ENCODE measurements at places on chromosomes 7 and 10.

GRCh38 chr7:83791737-83792136 lies 142.8 kb upstream of the SEMA3E start:
- DNase-seq = no peak

- DNase-seq = no peak
Measured at GRCh38 chr7:107398161-107398560, 71.7 kb upstream of the GPR22 start.

- no peak for DNase-seq
Measured at GRCh38 chr7:100163006-100163531, 4.5 kb upstream of the TRAPPC14 start.

GRCh38 chr10:3931224-3931623 lies 146.2 kb upstream of the KLF6 start:
- no peak for DNase-seq

- no peak for DNase-seq
Measured at GRCh38 chr10:8327140-8327423, 272.6 kb downstream of the GATA3 start.

DNA sequence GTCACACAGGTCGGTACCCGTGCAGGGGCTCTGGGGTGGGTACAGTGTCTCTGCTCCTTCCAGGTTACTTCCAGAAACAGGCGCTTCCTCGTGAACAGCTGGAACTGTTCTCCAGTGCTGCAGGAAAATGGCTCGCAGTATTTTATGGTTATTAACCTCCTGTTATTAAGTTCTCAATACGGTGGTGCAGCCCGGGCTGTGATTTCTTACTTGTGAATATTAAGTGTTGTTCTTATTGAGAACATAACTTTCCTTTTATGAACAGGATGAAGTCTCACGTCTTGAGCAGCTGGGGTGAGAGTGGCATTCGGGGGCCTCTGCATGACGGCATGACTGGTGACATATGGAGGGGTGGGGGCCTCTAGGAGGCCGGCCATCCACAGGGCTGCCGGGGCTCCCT lies 430.8 kb downstream of the GLRX3 start:
- no peak for DNase-seq

- no peak for DNase-seq
Measured at GRCh38 chr7:142338633-142339501, 81.0 kb upstream of the PRSS58 start.

DNA sequence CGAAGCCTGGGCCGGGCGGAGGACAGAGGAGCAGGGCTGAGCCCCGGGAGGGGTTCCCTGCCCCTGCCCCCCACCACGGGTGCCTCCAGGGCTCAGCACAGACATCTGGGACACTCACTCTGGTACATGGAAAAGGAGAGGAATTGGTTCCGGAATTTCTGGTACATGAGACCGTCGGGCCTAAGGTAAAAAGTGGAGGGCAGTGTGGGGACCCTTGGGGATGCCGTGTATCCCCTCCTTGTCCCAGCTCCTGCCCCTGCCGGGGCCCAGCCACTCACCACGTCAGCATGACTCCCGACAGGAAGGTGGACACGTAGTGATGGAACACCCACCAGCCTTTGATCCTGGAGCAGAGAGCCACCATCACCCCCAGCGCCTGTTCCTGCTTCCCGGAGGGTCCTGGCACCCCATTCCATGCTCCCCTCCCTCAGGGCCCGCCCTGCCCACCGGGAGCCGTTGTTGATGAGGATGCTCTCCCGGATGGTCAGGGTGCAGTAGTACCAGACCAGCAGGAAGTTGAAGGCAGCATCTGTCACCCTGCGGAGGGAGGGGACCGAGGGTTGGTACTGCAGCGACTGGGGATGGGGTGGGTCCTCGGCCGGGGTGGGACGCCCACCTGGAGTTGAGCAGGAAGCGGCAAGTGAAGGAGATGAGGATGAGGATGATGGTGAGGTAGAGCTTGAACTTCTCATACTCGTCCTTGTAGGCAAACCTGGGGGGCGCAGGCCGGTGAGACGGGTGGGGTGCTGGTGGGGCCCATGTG lies 6.4 kb downstream of the TMEM120A start:
- DNase-seq = no peak

DNA sequence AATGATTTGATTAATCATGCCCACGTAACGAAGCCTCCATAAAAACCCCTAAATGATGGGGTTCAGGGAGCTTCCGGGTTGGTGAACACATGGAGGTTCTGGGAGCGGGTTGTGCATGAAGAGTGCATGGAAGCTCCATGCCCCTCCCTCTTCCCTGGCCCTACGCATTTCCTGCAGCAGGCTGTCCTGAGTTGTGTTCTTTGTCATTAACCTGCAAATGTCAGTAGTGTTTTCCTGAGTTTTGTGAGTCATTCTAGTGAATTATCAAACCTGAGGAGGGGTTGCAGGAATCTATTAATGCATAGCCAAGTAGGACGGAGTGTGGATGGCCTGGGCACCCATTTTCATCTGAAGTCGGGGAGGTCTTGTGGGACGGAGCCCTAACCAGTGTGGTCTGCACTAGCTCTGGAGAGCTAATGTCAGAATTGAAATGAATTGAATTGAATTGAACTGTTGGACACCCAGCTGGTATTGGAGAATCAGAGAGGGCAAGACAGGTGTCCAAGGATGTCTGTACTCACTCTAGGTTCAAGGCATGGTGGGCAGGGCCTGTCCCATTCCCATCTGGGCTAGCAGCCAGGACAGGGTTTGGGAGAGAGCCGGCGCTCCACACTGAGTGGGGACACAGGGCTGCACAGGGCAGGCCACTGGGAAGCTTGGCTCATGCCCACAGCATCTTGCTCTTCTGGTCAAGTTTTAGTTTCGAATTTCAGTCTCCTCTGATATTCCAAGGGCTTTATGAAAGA lies 22.3 kb upstream of the ARHGAP22 start:
- no peak for DNase-seq

- no peak for DNase-seq
Measured at GRCh38 chr10:132102717-132103110, 37.0 kb downstream of the JAKMIP3 start.

DNA sequence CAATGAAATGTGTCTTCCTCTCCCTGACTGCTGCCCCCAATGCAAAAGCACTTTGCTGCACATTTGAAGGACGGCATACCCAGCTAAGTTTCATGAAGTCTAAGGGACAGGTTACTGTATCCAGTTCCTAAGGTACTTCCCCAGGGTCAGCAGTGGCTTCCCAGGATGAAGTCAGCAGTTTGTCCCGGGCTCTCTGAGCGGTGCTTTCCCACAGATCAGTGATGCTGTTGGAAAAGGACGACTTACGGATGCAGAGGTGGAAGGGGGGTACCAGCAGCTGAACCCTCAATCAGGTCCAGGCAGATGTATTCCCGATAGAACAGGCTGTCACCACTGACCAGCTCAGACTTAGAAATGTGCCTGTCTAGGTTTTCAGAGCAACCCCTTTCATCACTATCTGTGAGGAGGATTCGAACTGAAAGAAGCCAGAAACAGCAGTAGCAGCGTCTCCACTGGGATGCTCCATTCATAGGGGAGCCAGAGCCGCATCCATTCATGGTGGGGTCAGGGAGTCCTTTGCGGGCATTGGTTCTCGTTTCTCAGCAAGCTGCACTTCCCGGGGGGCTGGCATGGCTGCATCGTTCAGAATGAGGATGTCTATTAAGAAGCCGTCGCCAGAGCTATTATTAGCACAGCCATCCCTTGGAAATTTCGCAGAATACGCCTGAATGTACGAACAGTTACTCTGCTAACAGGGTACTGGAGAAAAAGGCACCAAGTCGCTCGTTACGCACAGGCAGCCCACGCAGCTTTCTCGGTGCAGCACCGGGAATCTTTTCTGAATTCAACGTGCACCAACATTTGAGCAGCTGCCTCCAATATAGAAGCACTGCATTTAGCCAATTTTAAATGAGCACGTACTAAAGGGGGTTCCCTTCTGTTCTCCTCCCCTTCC lies 303.7 kb downstream of the PRPF18 start:
- no peak for DNase-seq

GRCh38 chr7:6387734-6388294 lies 59.9 kb downstream of the DAGLB start:
- DNase-seq = no peak

- DNase-seq = no peak
Measured at GRCh38 chr7:23184709-23185359, 3.0 kb downstream of the NUP42 start.

- DNase-seq = no peak
Measured at GRCh38 chr7:93178213-93178612, 30.0 kb upstream of the SAMD9L start.

- no peak for DNase-seq
Measured at GRCh38 chr10:11098666-11099065, 81.0 kb downstream of the CELF2 start.

DNA sequence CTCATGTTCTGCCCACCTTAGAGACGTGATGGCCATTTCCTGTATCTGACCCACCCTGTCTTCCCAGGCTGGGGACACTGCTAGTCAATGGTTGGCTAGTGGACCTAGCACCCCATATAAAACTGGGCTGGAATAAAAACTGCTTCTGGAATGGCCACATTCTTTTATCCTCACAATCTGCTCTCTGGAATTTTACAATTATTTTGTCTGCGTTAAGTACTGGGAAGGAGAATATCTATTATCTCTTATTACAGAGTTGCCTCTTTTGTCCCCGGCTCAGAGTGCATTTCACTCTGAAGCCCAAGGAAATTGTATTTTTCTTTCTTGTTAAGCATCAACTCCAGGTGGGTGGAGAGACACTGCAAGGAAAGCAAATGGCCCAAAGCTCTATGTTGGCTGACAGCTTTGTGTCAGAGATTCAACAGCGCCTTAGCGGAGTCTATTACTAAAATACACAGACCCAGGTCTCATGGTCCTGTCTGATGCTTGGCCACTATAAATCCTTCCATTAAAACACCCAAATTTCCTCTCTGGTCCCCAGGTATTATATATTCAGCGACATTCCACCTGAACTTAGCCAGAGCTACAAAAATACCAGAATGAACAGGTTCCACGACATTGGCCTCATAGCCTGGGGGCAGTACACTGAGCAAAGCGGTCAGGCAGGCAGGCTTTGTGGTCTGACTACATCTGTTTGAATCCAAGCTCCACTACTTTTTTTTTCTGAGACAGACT lies 121.7 kb downstream of the PRPF18 start:
- no peak for DNase-seq

- DNase-seq = no peak
Measured at GRCh38 chr7:157205438-157205837, 66.7 kb downstream of the UBE3C start.

Data from brain pericyte (primary cell).